Fibroblast of lung (primary cell): ENCODE measurements at places on chromosomes 11 and 22.

GRCh38 chr22:31646186-31647019 lies 15.6 kb downstream of the PISD start:
- DNase-seq, result peak; percentile 95

DNA sequence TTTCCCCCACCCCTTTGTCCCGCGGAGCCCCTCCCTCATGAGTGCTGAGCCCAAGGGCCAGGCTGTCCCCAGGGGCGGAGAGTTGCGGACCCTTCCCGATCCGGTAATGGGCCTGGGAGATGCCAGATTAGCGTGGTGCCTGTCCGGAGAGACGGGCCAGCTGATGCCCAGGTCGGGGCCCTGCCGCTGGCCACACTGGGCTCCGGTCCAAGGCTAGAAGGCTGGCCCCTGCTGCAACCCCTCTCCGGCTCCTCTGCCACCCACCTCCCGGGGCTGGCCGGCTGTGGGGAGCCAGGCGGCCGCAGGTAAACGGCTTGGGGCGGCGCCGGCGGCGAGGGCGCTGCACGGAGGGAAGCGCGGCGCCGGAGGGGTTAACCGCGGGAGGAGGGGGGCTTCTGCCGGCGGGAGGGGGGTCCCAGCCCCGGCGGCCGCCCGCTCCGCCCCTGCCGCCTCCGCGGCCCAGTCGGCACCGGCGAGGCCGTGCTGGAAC lies at the start of gene KCNK4:
Gene KCNK4, plus strand, starts transcription at position 41 of the 490 bp plus-strand sequence. CDS start 1,717 bp downstream, outside the sequence.
- DNase-seq, result no peak

- no peak for DNase-seq
These were observed 71.8 kb upstream of the ADORA2A start for GRCh38 chr22:24355574-24355973.

DNA sequence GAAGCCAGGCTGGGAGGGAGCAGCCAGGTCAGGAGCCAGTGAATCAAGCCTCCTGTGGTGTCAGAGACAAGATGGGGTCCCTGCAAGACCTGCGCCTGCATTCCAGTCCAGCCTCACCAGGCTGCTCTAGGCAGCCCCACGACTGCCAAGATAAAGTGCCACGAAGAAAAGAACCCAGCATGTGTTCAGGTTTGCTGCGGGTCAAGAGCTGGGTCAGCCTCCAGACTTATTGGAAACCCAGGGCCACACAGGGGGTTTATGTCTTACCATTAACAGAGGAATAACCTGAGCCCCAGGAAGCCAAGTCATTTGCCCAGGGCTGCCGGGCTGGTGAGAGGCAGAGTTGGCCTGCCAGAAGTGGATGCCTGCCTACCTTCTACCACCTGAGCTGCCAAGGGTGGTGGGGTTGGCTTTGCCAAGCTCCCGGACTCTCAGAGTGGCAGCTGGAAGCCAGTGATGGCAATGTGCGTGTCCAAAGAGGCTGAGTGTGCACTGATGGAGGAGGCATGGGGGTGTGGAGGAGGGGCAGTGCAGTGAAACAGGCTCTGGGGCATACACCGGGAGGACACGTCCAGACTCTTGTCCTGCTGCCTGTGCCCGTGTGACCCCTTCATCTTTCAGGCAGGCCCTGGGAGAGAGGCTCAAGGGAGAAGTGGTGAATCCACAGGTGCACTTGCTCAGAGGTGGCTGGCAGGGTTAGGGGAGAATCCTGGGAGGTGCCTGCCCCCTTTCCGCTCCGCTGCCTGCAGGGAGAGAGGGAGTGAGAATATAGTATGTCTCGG lies 1.7 kb downstream of the RASD2 start:
- no peak for DNase-seq

DNA sequence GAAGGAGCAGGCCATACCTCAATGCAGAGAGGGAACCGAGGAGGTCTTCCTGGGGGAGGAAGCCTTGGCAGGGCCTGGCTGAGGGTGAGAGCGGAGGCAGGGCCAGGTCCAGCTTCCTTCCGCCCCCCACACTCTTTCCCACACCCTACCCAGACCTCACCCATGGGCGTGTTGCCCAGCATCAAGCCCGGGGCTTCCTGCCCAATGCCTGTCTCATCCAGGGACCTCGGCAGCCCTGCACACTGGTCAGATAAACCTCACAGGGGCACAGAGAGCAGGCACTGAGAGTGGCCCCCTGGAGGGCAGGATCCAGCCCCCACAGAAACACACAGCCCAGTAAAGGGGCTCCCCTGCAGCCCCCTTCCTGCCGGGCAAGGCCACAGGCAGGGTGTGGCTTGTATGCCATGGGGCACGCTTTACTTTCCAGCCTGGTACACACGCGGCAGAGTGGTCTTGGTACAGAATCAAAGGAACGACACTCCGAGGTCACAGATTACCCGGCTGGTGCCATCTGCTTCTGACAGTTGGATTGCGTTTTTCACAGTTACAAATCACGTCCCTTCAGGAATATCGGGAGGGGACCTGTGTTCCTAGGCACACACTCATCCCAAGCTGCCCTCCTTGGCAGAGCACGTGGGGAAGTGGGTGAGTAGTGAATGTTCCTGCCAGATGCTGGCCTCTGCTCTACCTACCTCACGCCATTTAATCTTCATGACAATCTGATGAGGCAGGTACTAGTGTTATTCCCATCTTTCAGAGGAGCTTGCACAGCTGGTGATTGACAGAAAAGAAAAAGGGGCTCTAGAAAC lies 20.0 kb upstream of the CD5 start:
- DNase-seq, result no peak

GRCh38 chr22:17601031-17601430 lies 27.5 kb downstream of the ATP6V1E1 start:
- DNase-seq, result no peak

GRCh38 chr11:110828086-110828485 lies 115.8 kb upstream of the ARHGAP20 start:
- DNase-seq, result no peak

DNA sequence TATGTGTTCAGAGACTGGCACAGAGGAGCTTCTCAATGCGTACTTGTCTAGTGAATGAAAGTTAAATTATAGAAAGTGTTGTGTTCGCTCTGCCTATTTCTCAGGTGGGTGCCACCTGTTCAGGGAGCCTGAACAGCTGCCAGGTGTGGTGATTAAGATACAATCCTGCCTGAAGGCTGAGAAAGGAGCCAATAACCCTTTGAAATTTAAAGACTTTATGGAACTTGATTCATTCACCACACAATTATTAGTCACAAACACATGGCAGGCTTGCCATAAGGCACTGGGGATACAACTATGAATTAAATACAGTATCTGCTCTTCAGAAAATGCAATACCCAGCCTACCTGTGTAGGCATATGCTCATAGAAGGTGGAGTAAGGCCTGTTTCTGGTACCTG lies 92.9 kb upstream of the AMOTL1 start:
- no peak for DNase-seq

- peak; percentile 50 for DNase-seq
These were observed 58.2 kb downstream of the YAP1 start for GRCh38 chr11:102168481-102168880.

- DNase-seq, result no peak
These were observed 80.2 kb downstream of the SLC36A4 start for GRCh38 chr11:93117565-93117964.

GRCh38 chr11:124751391-124751740 lies 689 bp downstream of the VSIG2 start:
- no peak for DNase-seq

DNA sequence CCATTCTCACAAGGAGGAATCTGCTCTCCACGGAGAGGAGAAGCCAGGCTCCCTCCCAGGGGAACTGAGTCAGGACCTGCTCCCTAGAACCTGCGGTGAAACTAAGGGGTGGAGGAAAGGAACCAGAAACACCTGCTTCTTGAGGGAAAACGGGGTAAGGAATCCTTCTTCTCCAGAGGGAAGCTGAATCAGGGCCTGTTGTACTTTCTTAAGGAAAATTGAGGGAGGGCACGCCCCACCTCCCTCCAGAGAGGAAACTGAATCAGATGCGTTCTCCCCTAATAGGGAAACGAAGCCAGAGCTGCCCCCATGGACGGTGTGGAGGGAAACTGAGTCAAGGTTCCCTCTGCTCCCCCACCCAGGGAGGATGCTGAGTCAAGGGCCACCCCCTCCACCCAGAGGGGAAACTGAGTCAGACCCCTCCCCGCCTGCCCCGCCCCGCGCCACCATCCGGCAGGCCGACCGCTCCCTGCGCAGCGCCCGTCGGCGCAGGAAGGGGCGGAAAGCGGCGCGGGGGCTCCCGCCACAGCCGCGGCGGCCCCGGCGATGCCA lies 393 bp downstream of the RELA start:
- no peak for DNase-seq

DNA sequence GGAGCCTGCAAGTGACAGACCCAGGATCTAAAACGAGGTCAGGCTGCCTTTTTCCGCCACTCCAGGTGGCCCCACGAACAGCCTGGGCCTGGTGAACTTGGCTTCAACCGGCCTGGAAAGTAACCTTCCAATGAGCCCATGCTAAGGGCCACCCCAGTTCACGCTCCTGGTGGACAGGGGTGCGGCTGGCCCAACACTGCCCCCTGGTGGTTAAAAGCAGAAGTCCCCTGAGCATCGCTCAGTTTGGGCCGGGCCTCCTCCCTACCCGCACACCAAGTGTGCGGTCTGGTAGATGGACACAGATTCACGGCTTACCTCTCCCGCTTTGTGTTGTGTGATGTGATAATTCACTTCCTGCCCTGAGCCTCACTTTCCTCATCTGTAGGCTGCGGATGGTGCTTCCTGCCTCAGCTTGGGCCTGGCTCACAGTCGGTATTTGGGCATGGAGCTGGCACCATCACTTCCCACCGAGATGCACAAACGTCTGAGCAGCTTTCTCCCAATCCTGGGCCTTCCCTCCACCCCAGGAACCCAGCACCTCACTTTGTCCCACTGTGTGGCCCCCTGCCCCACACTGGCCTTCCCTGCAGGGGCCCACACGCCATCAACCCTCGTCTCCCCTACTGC lies 13.7 kb upstream of the SEC14L3 start:
- DNase-seq, result peak; percentile 48
